ENCODE measurements at places on chromosomes 4 and X.

- DNase-seq: no peak
Observed at GRCh38 chrX:23784470-23785331, 1.7 kb downstream of the SAT1 start.

DNA sequence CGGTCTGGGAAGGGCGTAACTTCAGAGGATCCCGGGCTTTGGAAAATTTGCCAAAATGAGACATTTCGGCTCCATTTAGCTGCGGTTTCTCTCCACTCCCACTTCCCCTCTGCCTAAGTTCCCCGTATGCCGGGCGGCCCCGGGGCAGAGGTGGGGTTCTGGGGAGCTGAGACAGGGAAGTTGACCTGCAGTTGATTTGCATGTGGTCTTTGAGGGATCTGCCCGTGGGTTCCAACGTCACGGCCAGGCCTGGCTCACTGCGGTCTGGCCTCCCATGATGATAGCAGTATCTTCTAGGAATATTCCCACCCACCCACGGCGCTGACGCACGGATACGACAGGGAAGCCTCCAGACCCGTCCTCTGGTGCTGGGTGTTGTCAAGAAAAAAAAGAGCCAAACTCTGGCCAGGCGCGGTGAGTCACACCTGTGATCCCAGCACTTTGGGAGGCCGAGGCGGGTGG, 27.3 kb upstream of the CRLF2 start:
- no peak for DNase-seq

GRCh38 chr4:185358514-185358913, 37.2 kb downstream of the LRP2BP start:
- no peak for DNase-seq

GRCh38 chr4:88419874-88420273, 37.0 kb upstream of the HERC5 start:
- no peak for DNase-seq

DNA sequence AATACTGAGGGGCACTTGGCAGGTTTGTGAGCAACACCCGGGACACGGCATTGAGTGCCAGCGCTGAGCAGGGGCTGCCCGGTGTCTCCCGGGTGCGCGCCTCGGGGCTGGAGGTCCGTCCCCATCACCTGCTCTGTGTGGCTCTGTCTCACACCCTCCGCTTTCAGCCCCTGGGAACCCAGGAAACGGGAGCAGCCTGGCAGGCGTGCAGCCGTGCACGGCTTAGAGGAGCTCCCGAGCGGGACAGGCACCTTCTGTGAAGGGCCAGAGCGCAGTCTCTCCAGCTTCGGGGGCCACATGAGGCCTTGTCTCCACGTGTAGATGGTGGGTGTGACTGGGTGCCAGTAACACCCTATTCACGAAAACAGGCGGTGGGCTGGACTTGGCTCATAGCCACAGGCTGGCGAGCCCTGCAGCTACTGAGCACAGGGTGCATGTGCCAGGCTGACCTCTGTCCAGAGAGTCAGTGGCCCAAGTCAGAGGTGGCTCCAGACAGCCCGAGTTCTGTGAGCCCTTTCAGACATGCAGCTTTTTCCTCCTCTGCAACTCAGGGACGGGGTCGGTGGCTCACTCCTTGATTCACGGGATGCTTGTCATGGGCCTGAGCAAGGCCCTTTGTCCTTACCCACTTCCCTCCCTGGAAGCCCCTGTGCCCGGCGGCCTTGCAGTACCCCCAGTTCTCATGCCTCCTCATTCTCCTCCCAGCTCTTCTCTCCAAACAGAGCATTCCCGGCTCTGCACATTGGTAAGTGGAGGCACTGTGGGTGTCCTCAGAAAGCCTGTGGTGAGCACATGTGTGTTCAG, 23.5 kb downstream of the UVSSA start:
- DNase-seq: no peak

DNA sequence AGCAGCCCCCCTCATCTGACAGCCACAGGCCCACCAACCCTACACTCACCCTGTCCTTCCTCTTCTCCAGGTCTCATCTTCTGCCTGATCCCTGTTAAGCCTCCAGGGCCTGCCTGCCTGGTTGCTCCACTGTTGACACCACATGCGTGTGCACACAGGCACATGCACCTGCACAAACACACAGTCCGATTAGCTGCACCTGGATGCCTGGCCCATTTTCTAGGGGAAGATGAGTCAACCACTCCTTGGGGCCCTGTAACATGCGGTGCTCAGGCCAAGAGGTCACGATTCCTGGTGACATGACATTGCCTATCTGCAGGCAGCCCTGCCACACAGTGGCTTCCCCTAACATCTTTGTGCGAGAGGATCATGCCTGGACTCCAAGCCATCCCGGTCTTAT, 498.4 kb downstream of the BCOR start:
- DNase-seq: no peak

- no peak for DNase-seq
Observed at GRCh38 chr4:159267869-159268285, 165.0 kb downstream of the RAPGEF2 start.

DNA sequence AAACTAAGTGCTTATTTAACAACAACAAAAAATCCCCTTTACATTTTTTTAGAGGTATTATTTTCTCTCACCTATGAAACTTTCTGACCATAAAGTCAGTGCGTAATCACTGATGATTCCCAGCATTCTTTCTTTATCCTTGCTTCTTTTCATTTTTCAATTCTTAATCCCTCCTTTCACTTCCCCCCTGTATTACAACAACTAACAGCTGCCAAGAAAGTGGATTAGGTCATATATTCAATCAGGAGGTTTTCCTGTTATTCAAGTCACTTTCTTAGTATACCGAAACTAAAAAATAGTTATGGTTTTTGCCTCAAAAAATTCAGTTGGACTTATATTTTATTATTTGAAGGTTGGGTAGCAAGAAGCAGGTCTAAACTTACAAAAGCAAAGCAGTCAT, 2.1 kb upstream of the STAP1 start:
- no peak for DNase-seq

DNA sequence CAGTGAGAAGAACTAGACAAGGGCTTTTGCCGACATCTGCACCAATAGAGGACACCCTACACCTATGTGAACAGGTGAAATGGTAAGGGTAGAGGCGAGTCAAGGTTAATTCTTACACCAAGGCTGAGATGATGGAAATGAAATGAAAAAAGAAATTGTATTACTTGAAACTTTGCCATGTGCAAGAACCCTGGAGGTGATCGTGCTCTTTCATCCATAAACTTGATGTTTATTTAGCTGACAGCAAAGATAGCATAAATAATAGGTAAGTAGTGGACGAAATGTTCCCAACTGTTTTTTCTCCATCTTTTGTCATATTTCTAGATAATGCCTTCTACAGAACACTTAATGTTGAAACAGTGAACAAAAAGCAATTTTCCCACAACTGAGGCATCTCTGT, 162.5 kb downstream of the BANK1 start:
- DNase-seq: no peak

GRCh38 chr4:7295911-7296660, 103.7 kb downstream of the SORCS2 start:
- no peak for DNase-seq

DNA sequence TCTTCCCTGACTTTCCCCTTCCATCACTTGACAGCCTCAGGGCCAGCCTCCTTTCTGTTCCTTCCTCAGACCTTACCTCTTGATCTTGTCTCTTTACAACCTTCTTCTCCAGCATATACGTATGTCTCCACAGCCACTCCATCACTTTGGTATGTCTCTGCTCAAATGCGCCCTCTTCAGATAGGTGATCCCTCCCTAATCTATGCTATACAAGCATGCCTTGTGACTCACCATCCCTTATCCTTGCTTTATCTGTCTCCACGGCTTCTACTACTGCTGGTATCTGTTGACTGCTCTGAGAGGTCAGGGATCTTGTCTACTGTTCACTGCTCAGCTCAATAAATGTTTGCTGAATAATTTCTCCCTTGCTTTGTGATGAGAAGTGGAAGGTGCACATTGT, 9.0 kb downstream of the ARAP2 start:
- DNase-seq: no peak

DNA sequence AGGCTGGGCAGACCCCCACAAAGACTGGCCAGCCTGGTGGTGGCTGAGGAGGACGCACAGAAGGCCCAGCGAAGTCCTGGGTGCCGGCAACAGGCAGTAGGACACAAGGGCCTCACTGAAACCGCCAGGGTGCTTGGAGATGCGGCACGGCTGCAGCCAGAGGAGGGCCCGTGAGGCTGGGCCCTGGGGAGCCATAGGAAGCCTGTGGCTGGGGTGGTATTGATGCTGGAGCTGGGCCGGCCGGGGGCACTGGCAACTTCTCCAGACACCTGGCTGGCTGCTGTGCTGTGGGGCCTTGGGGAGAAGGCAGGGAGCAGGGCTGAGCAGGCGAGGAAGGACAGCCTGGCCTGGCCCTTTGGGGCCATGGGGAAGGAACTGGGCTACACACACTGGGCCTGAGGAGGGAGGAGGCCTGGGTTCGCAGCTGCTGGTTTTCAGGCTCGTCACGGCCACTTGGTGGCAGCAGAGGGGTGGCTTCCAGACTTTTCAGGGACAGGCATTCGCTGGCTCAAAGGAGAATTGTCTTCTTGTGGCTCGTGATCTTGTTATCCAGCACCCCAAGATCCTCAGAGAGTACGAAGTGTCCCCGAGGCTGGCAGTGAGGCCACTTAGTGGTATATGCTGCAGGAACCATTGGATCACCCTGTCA, 37.2 kb downstream of the ATP2B3 start:
- no peak for DNase-seq

DNA sequence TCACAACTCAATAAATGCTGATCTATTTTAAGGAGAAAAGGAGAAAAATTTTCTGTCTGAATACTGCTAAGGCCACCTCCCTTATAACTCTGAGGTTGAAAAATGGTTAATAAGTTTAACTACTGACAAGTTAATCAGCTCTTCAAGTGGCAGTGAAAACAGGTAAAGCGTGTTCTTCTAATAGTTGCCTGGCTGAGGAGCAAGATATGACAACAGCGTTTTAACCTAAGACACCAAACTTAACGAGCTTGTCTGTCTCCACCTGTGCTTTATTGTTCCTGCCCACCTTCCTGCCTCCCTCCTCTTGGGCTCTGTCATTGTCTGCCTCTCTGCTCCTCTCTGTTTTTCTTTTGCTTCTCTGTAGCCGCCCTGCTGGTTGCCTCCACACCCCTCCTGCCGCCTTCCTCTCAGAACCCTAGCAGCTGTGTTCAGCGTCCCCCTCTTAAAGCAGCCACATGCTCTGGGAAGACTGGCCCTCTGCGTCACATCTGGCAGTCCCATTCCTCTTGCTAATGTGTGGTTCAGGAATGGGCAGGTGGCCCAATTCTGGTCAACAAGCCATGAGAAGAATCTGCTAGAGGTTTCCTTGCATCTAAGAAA, 4.3 kb upstream of the TSPAN5 start:
- no peak for DNase-seq

- DNase-seq: no peak
Observed at GRCh38 chrX:40867352-40867751, 132.0 kb upstream of the MED14 start.

DNA sequence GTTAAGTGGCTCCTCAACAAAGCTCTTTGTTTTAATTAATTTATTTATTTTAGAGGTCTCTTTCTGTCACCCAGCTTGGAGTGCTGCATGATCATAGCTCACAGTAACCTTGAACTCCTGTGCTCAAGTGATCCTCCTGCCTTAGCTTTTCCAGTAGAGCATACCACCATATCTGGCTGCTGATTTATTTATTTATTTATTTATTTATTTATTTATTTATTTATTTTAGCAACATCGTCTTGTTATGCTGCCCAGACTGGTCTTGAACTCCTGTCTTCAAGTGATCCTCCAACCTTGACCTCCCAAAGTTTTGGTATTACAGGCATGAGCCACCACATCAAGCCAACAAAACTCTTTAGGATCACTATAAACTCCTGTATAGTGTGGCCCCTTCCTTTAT, 15.8 kb upstream of the KLF8 start:
- no peak for DNase-seq

GRCh38 chrX:19639813-19640462, 124.6 kb upstream of the MAP3K15 start:
- no peak for DNase-seq

DNA sequence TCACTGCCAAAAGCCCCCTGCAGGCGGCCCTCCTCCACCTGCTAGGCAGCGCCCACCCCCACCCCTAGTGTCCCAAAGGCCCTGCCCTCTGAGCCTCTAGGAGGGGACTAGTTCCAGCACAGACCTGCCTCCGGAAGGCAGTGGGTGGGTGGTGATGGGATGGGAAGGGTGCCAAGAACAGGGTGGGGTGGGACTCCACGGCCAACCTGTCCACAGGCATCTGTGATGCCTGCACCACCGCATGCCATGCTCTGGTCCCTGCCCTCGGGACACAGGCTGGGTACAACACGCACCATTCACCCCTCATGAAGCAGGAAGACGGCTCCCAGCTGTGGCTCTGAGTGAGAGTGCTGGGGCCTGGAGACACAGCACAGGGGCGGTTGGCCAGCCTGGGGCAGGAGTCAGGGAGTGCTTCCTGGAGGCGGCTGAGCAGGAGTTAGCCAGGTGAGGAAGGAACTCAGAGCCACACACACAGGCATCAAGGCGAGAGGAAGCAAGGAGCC, 243.1 kb upstream of the PSAPL1 start:
- no peak for DNase-seq

GRCh38 chr4:129138810-129139496, 43.0 kb downstream of the C4orf33 start:
- peak; percentile 15 for DNase-seq
